ENCODE measurements at places on chromosomes 12 and 14.

DNA sequence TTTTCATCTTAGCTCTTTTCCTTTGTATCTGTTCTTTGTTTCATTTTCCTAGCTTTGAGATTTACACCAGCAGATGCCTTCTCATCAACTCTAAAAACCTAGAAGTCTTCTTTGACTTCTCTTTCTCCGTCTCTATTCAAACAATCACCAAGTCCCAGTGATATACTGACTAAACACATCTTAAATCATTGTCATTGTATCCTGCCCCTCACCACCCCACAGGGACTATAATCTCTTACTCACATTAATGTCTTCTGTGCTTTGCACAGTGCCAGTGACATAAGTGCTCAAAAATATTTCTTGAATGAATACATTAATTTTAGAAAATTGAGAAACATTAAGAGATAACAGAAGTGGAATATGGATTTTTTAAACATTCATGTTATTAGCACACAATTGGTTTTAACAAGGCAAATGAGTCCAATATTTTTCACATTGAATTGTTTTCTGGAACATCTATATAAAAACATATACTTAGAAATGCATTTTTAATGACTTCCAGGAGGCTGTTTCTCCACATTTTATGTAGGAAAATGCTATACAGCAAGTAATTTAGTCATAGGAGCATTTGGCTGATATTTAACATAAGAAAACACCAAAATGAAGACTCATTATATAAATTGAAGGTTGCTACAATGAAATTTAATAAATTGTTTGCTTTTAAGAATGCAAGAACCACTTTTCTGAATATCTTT, 472.8 kb upstream of the PRICKLE1 start:
- no peak for DNase-seq

GRCh38 chr12:74641694-74642093, 104.1 kb downstream of the ATXN7L3B start:
- DNase-seq, result no peak

DNA sequence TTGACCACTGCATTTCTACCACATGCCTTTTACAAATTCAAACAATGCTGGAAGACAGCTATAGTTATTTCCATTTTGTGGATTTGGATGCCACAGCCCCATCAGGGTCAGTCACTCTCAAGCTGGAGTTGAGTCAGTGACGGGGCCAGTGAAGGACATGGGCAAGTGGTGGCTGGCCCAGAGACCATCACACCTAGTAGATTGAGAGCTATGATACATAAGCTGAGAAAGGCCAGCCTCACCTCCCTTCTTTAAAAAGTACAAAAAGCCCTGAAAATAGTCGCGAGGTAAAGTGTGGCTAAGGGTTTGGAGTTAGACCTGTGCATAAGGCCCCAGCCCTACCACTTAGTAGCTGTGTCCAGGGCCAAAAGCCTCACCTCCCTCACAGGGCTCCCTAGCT, 4.1 kb downstream of the KCTD10 start:
- DNase-seq, result no peak

GRCh38 chr14:22497671-22498093, 91.3 kb downstream of the DAD1 start:
- no peak for DNase-seq

- DNase-seq, result no peak
Measured at GRCh38 chr14:35297706-35298105, 5.5 kb downstream of the PSMA6 start.

GRCh38 chr12:125208942-125209341, 143.7 kb downstream of the AACS start:
- DNase-seq, result no peak

DNA sequence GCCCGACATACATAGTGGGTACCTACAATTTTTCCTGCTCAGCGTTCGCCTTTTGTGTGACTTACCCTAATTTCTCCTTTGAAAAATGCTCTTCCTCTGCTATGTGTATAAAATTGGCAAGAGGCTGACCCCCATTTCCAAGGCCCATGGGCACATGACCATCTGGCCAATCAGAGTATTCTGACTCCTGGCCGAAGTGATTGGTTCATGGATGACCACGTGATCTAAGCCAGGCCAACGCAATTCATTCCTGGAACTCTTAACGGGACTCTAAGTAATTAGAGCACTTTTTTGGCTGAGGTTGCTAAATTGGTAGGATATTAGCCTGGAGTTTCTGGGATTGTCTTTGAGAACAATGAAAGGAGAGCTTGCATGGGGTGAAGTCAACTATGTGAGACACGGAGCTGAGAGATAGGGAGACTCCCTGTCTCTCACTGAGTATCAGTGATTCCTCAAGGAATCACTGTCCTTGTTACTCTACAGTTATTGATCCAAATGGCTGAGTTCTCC, 110.1 kb upstream of the TBX3 start:
- DNase-seq, result no peak

DNA sequence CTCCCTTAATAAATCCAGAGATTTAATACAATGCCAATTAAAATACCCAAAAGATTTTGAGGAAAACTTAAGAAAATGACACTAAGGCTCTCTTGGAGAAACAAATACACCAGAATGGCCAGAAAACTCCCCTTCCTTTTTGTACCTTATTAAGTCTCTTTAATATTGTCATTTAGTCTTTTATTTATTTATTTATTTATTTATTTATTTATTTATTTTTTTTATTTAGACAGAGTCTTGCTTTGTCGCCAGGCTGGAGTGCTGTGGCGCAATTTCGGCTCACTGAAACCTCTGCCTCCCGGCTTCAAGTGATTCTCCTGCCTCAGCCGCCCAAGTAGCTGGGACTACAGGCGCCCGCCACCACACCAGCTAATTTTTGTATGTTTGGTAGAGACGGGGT, 210.6 kb downstream of the DACT1 start:
- no peak for DNase-seq

DNA sequence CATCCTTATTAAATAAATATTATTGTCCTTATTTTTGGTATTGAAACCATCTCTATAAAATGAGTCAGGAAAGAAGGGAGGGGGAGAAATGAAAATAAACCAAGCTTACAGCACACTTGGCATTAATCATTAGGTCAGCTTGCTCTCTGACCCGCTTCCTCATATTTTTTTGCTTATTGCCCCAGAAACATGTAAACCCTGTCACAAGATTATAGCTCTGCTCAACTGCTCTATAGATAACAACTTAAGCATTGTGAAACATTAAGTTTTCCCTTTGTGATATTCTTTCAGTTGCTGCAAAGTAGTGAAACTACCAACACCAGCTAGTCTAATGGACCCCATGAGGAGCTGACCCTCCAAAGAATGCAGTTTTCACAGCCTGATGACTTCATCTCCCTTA, 819.5 kb downstream of the SLC16A7 start:
- DNase-seq, result no peak

GRCh38 chr14:50560931-50561285, 963 bp downstream of the ATL1 start:
- DNase-seq, result peak; percentile 43

- DNase-seq, result no peak
Measured at GRCh38 chr12:52920937-52921336, 16.1 kb upstream of the KRT8 start.

GRCh38 chr12:100442403-100442802, 31.3 kb upstream of the NR1H4 start:
- DNase-seq, result no peak

- DNase-seq, result no peak
Measured at GRCh38 chr12:3453206-3453989, 37.6 kb upstream of the PRMT8 start.

GRCh38 chr14:61561657-61562276, 133.5 kb upstream of the HIF1A start:
- DNase-seq, result no peak

DNA sequence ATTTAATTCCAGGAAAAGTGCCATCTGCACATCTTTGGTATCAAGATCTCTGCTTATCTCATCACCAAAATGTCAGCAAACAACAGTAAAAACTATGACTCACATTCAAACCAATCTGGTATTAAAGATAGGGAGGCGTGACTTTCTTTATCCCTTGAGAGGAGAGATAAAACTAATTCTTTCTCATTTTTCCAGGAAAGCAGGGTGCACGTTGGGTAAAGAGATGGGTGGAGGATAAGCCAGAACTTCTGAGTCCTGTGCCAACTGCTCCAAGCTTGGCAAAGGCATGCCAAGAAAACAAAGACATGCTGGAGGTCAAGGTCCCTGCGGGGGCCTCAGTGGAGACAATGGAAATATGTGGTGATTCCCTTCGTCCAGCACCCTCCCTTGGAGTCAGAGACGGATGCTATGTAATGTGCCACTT, 225.8 kb upstream of the PLXNC1 start:
- no peak for DNase-seq

GRCh38 chr12:20588042-20588441, 107.1 kb upstream of the SLCO1C1 start:
- no peak for DNase-seq

DNA sequence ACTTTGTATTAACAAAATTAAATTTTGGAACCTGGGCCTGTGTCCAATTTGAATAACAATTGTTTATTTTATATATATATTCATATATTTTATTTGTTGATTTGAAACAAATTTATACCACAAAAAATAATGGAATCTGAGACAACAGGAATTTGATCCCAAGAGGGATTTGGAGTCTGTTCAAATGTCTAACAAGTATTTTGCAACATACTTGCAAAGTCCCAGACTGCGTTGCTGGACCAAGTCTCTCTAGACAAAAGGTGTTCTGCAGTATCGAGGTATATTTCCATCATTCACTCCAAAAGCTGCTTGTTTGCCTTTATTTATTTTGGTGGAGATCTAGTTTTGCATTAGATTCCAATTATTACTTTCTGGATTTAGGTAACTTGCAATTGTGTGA, 68.7 kb upstream of the PTPRR start:
- DNase-seq, result no peak

- no peak for DNase-seq
Measured at GRCh38 chr12:92147491-92147890, 1.8 kb upstream of the BTG1 start.

DNA sequence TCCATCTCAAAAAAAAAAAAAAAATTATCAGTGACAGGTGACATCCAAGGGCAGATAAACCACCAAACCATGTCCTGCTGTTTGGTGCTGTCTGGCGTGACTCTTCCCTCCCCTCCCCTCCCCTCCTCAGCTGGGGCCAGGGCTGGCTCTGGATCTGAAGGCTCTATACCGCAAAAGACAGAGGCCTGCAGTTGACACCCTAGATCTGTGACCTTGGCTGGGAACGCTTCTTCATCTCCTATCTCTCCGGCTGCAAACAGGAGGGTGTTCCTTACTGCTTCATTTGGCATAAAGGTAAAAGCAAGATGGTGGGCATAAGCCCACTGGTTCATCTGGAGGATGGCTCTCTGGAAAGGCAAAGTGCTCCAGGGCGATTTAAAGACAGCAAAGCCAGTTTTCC, 126.8 kb upstream of the PRMT8 start:
- DNase-seq, result no peak

DNA sequence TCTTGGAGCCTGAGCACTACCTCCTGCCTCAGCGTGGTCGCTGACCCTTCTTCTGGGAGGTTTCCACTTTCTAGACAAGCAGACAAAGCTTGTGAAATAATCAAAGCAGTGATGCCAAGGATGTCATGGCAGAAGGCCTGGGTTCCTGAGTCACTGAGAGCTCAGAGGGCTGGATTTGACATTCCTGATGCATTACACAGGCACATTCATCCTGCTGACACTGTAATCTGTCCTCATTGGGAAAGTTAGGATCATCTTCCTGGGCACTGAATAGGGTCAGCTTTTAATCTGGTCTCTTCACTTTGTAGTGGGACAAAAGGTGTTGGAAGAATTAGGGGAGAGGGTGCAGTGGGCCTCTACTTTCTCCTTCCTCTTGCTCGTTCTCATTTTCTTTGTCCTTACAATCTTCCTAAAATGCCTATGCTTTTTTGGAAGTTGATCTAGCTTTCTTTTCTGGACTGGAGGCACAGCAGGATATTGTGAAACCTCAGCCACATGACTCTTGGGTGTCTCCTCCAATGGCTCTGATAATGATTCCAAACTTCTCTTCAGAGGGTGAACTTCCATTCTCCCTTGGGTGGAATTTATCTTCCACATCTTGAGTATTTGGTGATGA, 29.6 kb downstream of the EEA1 start:
- DNase-seq, result no peak

GRCh38 chr12:1797011-1797901, 23.1 kb upstream of the LRTM2 start:
- peak; percentile 61 for DNase-seq

- no peak for DNase-seq
Measured at GRCh38 chr14:79044894-79045624, 874.9 kb downstream of the NRXN3 start.

GRCh38 chr14:101496776-101497683, 64.3 kb upstream of the DIO3 start:
- DNase-seq, result no peak

- no peak for DNase-seq
Measured at GRCh38 chr12:68411371-68411770, 79.2 kb upstream of the MDM1 start.

DNA sequence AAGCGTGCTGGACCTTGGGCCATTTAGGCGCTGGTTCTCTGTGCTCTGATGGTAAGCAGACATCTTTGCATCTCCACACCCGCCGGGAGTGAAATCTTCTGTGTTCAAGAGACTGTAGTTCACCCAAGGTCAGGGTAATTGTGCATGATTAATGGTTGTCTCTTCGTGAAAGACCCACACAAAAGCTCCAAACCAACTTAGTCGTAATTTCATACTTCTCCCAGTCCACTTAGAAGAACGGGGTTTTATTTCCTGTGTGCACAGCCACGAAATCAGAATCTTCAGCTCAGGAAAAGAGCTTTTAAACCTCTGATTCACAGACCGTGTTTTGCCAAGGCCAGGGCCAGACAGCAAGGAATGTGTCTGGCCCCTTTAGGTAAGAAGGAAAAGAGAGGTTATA, 640.9 kb downstream of the MED13L start:
- no peak for DNase-seq

- no peak for DNase-seq
Measured at GRCh38 chr12:56321027-56321426, 5.2 kb upstream of the CNPY2 start.

DNA sequence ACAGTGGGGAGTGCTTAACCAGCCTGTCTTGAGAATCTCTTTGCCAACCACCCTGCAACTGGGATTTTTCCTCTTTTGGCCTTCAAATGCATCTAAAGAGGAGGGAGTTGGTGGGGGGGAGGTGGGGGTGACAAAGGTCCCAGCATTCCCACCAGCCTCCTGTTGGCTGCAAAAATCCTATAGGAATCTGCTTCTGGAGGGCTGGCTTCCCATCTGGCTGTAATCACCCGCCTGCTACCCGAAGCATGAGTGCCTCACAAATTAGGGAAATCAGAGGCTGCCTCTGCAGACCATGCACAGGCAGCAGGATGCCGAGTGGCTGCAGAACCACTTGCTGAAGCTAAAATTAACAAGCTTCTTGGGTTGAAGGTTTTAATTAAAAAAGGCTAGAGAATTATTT, 73.9 kb upstream of the WSCD2 start:
- DNase-seq, result no peak

DNA sequence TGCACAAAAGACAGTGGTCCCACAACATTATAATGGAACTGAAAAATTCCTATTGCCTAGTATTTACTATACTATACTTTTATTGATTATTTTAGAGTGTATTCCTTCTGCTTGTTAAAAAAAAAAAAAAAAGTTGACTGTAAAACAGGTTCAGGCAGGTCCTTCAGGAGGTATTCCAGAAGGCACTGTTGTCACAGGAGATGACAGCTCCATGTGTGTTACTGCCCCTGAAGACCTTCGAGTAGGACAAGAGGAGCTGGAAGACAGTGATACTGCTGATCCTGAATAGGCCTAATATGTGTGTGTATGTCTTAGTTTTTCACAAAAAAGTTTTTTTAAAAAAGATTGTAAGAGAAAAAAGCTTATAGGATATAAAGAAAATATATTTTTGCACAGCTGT, 12.3 kb downstream of the UBE2N start:
- no peak for DNase-seq

- DNase-seq, result no peak
Measured at GRCh38 chr14:72800848-72801370, 93.0 kb downstream of the DPF3 start.
